ENCODE measurements at places on chromosomes 2 and 18.

DNA sequence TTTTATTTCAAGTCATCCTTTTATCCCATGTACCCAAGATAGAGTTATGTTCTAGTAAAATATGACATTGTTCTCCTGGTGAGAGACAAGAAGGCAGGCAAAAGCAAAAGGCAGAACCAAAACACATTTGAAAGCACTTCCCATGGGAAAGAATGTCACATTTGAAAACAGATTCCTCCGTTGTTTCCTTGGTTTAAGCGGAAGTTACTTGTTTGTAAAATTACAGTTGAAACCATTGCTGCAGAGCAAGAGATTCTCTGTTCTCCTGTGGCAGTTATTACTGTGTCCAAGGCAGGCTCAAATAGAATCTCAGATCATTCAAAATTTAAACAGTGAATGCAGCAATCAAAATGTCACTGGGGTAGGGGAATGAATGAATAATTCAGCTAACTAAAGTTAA, 149.6 kb downstream of the MTCL1 start:
- no peak for DNase-seq

- no peak for DNase-seq
These were observed 39.9 kb downstream of the DNAH6 start for GRCh38 chr2:84556190-84556589.

GRCh38 chr2:48510329-48510728, 19.6 kb upstream of the STON1 start:
- DNase-seq: no peak

GRCh38 chr2:132941296-132942020, 271.5 kb upstream of the LYPD1 start:
- DNase-seq: no peak

DNA sequence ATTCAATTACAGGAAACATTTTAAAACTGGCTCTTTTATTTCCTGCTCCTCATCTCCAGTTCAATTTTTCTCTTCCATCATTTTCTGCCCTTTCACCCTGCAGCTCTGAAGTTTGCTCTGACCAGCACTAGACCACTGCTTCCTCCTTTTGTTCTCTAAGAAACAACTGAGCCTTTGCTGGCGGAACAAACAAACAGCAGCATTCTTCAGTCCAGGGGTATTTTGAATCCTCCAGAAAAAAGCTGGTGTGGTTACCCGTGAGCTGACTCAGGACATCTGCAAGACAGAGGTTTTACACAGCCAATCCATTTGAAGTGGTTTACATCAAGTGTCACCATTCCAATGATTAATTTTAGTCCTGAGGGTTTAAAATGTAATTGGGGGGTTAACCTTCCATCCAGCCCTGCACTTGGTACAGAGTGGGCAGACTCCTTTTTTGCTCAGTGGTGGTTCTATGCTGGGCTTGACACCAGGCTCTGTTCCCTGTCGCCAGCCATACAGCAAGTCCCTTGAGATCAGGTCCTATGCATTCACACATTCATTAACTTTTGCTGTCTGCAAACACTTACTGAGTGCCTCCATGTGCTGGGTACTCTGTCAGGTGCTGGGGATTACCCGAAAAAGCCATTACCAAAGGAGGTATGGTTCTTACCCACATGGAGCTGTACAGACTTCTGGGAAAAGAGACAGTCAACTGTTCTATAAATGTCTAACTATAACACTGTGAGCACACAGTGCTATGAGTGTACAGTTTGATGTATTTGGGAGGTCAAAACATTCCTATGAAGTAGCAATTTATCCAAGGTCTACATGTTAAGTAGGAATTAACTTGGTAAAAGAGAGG, 909.4 kb upstream of the GYPC start:
- DNase-seq: peak; percentile 71
